ENCODE measurements at places on chromosomes 4 and X.

GRCh38 chr4:79980448-79980847, 92.6 kb downstream of the ANTXR2 start:
- DNase-seq, result no peak

DNA sequence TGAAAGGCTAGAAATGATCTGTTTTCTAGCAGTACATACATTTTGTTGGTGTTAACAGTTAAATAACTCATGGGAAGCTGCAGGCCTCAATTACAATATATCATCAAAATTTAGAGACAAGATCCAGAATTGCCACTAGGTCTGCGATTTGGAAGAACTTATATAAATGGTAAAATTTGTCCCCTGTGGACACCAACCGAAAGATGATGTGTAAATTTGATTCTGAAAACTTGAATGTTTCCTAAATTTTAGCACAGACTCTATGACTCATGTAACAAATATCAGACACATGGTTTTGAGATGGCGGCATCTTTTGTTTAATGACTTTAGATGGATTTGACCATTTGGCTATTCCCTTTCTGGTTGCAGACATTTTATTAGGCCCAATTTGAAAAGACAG, 6.0 kb upstream of the HPGDS start:
- no peak for DNase-seq

GRCh38 chrX:8204943-8205342, 33.9 kb upstream of the VCX2 start:
- DNase-seq, result no peak

GRCh38 chr4:19888587-19888986, 363.1 kb upstream of the SLIT2 start:
- no peak for DNase-seq

- no peak for DNase-seq
These were observed 7.3 kb downstream of the PPP1R3F start for GRCh38 chrX:49276671-49277534.

DNA sequence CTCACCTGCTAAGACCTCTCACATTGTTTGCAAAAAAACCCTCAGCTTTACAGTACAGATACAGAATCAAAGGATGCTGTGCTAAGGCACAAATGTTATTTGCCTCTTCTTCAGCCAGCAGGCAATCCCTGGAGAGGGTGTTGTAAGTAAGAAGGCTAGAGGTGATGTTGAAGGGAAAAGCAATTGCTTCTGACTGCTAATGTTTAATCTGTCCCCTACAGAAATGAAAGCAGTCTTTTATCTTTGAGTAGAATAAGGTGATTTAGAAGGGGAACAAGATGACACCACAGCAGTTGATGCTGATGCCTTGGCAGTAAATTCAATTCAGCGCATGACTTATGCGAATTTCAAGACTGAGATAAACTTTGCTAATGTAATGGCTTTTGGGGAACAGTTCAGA, 1064.8 kb upstream of the IGFBP7 start:
- DNase-seq, result no peak

GRCh38 chrX:27555514-27555913, 34.6 kb upstream of the DCAF8L2 start:
- DNase-seq, result no peak

DNA sequence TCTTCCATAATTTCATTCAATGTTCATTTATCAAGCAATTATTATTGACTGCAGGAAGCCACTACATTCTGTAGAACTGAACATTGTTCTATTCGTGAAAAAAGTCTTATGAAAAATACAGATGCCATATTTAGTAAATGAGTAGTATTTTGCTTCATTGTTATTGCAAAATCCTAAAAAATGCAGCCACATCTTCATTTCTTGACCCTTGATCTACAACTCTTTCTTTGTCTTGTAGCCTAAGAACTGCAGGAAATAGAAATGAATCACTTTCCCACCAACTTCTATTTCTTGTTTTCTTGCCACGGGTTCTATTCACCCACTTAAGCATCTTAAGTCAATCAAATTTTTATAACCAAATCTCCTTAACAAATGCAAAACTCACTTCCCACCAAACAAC, 63.3 kb downstream of the KCNIP4 start:
- DNase-seq, result no peak

DNA sequence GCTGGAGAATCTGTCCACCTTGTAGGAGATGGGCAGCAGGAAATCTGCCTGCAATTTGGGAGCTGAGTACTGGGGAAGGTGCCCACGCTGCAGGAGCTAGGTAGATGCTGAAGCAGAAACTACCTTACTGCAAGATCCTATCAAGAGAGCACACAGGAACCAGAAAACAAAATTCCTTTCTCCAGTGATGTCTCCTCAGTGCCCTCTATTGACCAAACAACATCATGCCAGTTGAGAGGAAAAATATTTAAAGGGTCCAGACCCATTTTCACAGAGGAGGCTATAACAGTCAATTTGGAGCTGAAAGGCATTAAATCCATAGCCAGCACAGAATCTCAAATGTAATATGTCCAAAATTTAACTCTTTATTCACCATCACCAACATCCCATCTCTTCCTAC, 406.8 kb downstream of the SLITRK2 start:
- no peak for DNase-seq

GRCh38 chr4:87049508-87049907, 114.7 kb downstream of the AFF1 start:
- DNase-seq, result no peak

DNA sequence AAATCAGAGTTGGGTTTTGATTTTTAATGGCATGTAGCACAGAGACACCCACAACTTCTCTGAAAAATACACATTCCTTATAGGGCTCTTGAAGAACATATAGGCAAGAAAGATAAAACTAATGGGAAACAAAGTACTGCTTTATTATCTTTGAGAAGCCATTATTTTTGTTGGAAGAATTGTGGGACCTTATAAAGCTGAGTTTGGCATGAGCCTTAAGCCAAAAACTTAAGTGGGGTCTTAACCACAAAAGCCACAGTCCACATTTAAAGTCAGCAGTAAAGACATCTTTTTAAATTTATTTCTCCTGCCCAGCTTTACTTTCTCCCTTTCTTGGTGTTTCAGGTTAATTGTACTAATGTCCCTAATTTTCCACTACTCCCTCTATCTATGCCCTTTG, 1297.3 kb downstream of the C4orf33 start:
- no peak for DNase-seq
